ENCODE measurements at places on chromosomes 2 and 18.

- DNase-seq = no peak
Observed at GRCh38 chr18:47883771-47884413, 46.6 kb downstream of the SMAD2 start.

GRCh38 chr2:228016402-228016801, 145.0 kb downstream of the DAW1 start:
- DNase-seq = no peak

GRCh38 chr2:75560768-75561565, at the start of gene EVA1A:
Gene EVA1A (minus strand): TSS chr2:75560939. CDS start chr2:75518140, 42,799 bp downstream.
- no peak for DNase-seq

GRCh38 chr18:63046375-63046774, 273.2 kb downstream of the BCL2 start:
- DNase-seq = no peak

GRCh38 chr2:168253379-168253778, 6.0 kb upstream of the STK39 start:
- no peak for DNase-seq

DNA sequence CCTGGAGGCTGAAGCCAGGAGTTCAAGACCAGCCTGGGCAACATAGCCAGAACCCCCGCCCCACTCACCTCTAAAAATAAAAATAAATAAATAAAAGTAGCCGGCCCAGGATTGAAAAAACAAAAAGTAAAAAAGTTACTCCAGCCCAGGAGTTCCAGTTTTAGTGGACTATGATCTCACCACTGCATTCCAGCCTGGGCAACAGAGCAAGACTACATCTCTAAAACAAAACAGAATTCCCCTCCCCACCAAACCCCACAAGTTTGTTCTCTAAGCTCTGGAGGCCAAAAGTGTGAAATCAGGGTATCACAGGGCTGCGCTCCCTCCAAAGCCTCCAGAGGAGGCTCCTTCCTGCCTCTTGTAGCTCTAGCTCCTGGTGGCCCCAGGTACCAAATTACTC, 1.7 kb downstream of the D2HGDH start:
- DNase-seq = no peak

DNA sequence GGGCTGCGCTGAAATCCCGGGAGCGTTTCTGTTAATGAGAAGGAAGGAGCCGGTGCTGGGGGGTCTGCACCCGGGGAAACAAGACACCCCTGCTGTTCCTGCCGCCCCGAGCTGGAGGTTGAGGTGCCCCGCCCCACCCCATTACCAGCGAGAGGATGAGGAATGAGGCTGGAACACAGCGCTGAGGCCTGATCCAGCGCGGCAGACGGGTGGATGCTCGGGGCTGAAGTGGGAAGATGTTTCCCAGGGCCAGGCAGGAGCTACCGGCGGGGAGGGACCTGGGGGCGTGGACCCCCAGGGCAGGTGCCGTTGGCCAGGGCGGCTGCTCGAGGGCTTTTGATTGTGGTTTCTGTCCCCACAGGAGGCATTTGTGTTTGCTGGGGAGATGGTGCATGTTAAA, 134.3 kb upstream of the CTDP1 start:
- DNase-seq = no peak

GRCh38 chr2:23434721-23435121, 49.7 kb downstream of the KLHL29 start:
- no peak for DNase-seq

GRCh38 chr2:147511491-147511948, 333.3 kb upstream of the ACVR2A start:
- no peak for DNase-seq

- DNase-seq = no peak
Observed at GRCh38 chr2:174635015-174635593, 37.5 kb upstream of the WIPF1 start.

DNA sequence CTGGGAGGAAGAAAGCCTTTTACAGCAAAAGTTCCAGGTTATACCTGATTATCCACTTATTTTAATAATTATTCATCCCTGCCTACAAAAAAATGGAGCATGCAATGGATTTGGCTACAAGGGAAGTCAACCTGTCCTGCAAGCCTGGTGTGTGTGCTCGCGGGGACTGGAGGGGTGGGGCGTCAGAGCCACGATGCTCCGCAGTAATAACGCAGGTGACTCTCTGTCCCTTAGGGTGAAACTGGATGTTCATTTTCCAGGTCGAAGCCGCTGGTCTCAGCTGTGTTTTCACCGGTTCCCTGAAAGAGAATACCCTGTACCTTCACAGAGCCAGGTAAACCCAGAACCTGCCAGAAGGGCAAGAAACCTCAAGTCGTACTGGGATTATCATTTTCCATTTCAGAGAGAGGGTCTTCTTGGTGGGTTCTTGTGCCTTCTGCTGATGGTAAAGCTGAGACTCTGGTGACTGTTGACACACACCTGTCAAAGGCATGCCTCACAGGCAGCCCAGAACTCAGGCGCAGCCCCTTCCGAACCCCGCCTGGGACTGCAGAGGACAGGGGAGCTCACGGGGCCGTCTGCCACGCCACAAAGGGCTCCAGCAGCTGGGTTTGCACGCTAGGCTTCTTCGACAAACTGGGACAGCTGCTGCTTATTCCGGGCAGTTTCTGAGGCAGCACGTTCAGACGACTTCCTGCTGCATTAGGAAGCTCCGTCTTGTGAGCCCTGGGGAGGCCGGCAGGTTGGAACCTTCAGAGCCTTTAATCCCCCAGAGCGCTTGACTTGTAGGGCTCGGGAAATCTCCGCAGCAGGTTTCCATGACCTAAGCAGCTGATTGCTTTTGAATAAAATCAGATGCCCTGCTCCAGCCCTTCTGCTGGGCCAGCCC, 58.6 kb downstream of the KCNG2 start:
- DNase-seq = peak; percentile 54

DNA sequence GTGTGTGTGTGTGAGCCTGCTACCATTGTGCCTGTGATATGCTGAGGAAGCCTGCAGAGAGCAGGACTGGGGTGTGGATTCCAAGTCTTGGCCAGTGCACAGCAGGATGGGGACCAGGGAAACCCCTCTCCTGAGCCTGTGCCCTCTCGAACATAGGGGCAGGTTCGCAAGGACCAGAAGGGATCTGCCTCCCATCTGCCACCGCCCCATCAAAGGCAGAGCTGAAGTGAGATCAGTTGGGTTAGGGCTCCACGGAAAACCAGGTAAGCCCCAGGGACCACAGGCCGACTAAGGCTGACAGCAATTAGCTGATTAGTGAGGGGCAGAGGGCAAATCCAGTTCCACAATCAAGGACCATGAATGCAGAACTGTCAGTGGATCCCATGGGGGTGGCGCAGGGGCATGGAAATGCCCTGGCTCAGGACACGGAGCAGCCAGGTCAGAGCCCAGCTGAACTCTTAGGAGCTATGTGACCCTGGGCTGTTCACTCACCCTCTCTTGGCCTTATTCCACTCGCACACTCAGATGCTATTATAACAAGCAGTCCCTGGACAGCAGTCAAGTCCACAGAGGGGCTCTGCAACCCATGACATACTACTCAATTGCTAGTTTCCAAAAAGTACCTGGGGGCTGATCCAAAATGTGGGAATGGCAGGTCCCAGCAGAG, 84.2 kb upstream of the ID2 start:
- DNase-seq = no peak

- no peak for DNase-seq
Observed at GRCh38 chr18:13910986-13911385, 4.3 kb downstream of the MC2R start.

DNA sequence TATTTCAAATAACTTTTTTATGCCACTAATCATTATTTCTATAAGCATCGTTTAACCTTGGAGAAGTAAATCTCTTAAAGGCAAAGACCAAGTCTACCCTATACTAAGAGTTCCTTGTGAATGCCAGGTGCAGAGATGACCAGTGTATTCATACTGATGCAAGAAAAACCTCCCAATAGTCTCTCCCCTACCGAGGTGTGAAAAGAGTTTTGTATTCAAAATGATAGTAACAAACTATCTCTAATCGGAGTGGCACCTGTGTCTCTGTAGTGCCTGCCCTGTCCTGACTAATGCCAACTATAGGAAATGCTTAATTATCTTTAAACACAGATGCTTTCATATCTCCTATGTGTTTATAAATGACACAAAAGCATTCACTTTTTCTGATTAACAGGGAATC, 798.5 kb downstream of the TRIB2 start:
- DNase-seq = no peak

DNA sequence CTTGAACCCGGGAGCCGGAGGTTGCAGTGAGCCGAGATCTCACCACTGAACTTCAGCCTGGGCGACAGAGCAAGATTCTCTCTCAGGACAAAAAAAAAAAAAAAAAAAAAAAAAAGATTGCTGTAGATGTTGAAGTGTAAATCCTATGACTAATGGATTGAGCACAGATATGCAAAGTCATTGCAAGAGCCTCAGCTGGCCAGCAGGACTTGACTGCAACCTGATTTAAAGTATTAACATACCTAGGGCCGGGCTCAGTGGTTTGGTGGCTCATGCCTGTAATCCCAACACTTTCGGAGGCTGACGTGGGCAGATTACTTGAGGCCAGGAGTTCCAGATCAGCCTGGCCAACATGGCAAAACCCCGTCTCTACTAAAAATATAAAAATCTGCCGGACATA, 103.4 kb upstream of the MSH2 start:
- no peak for DNase-seq

- no peak for DNase-seq
Observed at GRCh38 chr18:32439802-32440201, 30.9 kb downstream of the GAREM1 start.

DNA sequence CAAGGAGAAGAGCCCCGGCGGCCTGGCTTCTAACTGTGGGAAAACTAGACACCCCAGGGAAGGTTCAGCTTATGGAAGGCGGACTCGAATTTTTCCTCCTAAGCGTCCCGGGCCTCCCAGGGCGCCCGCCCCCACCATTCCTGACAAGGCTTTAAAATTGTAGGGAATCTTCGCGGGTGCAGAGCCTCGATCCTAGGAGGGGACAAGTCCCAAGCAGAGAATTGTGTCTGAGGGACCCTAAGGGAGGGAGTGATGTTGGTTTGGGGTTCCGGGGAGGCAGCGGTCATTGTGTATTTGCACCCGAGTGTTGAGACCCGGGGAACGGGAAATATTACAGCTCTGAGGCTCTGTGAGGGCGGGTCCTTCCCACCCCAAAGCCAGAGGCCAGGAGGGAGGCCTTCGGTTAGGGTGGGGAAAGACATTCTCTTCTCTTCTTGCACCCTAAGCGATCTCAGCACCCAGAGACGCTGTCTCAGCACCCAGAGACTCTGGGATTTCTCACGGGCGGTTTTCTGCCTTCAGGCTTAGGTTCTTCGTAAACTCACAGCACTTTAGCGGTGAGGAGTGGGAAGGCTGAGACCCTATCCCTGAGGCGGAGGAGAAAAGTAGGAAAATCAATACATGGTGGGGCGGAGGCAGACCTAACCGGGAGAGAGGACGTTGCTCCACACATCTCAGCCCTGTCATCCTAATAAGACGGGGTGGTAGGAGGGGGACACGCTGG, 7.6 kb downstream of the OSR1 start:
- DNase-seq = no peak

DNA sequence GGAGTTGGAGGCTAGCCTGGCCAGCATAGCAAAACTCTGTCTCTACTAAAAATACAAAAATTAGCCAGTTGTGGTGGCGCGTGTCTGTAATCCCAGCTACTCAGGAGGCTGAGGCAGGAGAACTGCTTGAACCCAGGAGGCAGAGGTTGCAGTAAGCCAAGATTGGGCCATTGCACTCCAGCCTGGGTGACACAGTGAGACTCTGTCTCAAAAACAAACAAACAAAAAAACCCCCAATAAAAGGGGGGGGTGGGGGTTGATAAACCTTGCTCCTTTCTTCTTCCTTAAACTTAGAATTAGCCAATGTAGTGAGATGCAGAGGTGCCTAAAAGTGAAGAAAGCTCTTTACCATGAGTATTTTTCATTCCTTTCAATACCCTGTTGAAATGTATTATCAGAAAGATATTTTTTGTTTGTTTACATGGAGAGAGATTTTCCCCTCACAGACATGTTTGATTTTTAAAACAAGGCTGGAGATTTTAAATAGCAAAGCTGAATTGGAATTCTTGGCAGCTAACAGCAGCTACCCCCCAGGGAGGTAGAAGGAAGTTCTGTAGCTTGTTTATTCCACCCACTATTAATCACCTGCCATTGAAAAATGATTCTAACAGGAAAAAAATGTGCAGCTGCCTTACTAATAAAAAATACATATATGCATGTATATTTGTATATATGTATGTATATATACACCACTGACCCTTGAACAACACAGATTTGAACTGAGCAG, 48.6 kb downstream of the GYPC start:
- DNase-seq = no peak

DNA sequence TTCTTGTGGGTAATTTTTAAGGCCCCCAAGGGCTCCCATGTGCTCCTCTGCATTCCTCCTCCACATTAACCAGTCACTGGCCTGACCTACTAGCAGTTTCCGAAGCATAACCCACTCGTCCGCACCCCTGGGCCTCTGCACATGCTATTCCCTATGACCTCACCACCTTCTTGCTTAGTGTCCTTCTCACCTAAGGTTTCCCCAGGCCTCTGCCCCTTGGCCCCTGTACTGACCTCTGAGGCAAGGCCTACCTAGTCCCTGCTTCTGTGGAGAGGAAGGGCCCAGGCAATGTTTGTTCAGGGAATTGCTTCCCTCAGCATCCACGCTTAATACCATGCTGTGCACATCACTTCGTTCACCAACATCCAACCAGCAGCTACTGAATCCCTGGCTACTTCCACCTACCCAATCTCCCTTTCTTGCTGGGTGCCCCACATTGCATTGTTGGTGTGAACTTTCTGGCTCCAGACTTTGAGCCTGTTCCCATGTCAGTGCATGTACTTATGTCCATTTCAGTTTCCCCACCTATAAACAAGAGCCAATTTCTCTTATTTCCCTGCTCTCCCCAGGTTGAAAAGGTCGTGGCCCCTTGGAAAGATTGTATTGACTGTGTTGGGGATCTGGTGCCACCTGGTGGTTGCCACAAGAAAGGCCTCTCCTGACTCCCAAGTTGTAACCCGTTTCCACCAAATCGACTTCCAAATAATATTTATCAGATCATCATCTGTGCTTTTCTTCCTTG, 19.2 kb upstream of the TMEM177 start:
- DNase-seq = no peak

GRCh38 chr2:38251940-38252339, 125.1 kb downstream of the ATL2 start:
- DNase-seq = no peak

DNA sequence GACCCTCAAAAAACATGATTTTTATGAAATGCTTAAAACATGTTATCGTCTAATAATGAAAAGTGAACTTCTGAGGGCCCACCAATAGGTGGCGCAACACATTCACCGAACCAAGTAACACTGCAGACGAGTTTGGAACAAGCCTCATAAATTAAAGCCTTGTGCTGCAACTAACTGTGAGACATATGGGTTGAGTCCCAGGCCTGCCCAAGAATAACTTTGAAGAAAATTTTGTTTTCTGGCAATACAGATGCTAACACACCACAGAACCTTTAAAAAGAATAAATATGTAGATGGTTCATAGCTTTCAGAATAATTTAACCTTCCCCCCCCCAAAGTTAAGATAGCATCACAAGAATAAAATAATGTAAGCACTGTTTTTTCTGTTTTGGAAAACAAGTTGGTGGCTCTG, 285.9 kb downstream of the RNF144A start:
- DNase-seq = peak; percentile 7

GRCh38 chr2:205411558-205411957, 270.7 kb upstream of the NRP2 start:
- no peak for DNase-seq

- no peak for DNase-seq
Observed at GRCh38 chr2:229313591-229313990, 42.5 kb upstream of the PID1 start.
